ENCODE measurements at places on chromosomes 2 and 18. TPM values are rescaled to one million over a fixed set of nuclear protein-coding genes. Genes with fewer than 3 reads are reported as not detected.

The CPSF3 gene
- 13.8 TPM for polyA plus RNA-seq

The ASIC4 gene
- not detected for polyA plus RNA-seq

The PARD3B gene
- 2.4 TPM for polyA plus RNA-seq

The CAPN10 gene
- polyA plus RNA-seq: 89.5 TPM

The LRRC30 gene
- polyA plus RNA-seq: not detected

The SCYGR4 gene
- polyA plus RNA-seq: not detected

The IL36G gene
- polyA plus RNA-seq: not detected

The MYO1B gene
- 13.8 TPM for polyA plus RNA-seq

The SULT1C2 gene
- polyA plus RNA-seq: 1.4 TPM

All from heart right ventricle (tissue), 16 donors.